Thoracic aorta (tissue), 2 donors: ENCODE measurements at places on chromosomes 1 and 21. TPM values are rescaled to one million over a fixed set of nuclear protein-coding genes. Genes with fewer than 3 reads are reported as not detected.
A peak's percentile ranks its signal among the peaks of the same experiment; 100 is the strongest.

DNA sequence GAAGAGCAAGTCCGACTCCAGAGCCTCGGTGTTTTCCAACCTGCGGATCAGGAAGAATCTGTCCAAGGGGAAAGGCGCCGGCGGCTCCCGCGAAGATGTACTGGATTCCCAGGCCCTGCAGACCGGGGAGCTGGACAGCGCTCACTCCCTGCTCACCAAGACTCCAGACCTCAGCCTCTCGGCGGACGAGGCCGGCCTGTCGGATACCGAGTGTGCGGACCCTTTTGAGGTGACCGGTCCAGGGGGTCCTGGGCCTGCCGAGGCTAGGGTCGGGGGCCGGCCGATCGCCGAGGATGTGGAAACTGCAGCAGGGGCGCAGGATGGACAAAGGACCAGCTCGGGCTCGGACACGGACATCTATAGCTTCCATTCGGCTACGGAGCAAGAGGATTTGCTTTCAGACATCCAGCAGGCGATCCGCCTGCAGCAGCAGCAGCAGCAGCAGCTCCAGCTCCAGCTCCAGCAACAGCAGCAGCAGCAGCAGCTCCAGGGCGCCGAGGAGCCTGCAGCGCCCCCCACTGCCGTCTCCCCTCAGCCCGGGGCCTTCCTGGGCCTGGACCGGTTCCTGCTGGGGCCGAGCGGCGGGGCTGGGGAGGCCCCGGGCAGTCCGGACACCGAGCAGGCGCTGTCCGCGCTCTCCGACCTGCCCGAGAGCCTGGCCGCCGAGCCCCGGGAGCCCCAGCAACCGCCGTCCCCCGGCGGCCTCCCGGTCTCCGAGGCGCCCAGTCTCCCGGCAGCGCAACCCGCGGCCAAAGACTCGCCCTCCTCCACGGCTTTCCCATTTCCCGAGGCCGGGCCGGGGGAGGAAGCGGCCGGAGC lies 827 bp downstream of the FMN2 start:
- H3K4me1 ChIP-seq = no peaks in the 10 kb centered on the region
- H3K27ac ChIP-seq = no peak overlapping the region
- H3K27me3 ChIP-seq = no peaks in the 10 kb centered on the region
- no peak for DNase-seq
- H3K36me3 ChIP-seq = no peaks in the 10 kb centered on the region

- DNase-seq = no peak
- no peak overlapping the region for H3K27ac ChIP-seq
- H3K4me1 ChIP-seq = no peaks in the 10 kb centered on the region
- H3K36me3 ChIP-seq = no peaks in the 10 kb centered on the region
- no peaks in the 10 kb centered on the region for H3K27me3 ChIP-seq
These were observed 1064.4 kb downstream of the NCAM2 start for GRCh38 chr21:22062472-22063139.

- H3K27me3 ChIP-seq = no peaks in the 10 kb centered on the region
- H3K27ac ChIP-seq = no peak overlapping the region
- H3K4me3 ChIP-seq = no peak overlapping the region
These were observed 189.6 kb downstream of the TGFBR3 start for GRCh38 chr1:91696321-91696720.

GRCh38 chr21:24023402-24023801 lies 1583.9 kb downstream of the MRPL39 start:
- H3K36me3 ChIP-seq = no peaks in the 10 kb centered on the region
- H3K4me3 ChIP-seq = no peak overlapping the region
- H3K4me1 ChIP-seq = peaks cover 7% of the 10 kb centered on the region
- no peaks in the 10 kb centered on the region for H3K27me3 ChIP-seq
- no peak for DNase-seq
- no peak overlapping the region for H3K27ac ChIP-seq

- H3K4me3 ChIP-seq = no peak overlapping the region
- no peaks in the 10 kb centered on the region for H3K4me1 ChIP-seq
- H3K27ac ChIP-seq = no peak overlapping the region
- H3K36me3 ChIP-seq = no peaks in the 10 kb centered on the region
- no peaks in the 10 kb centered on the region for H3K27me3 ChIP-seq
These were observed 35.0 kb downstream of the CA6 start for GRCh38 chr1:8980656-8981055.

DNA sequence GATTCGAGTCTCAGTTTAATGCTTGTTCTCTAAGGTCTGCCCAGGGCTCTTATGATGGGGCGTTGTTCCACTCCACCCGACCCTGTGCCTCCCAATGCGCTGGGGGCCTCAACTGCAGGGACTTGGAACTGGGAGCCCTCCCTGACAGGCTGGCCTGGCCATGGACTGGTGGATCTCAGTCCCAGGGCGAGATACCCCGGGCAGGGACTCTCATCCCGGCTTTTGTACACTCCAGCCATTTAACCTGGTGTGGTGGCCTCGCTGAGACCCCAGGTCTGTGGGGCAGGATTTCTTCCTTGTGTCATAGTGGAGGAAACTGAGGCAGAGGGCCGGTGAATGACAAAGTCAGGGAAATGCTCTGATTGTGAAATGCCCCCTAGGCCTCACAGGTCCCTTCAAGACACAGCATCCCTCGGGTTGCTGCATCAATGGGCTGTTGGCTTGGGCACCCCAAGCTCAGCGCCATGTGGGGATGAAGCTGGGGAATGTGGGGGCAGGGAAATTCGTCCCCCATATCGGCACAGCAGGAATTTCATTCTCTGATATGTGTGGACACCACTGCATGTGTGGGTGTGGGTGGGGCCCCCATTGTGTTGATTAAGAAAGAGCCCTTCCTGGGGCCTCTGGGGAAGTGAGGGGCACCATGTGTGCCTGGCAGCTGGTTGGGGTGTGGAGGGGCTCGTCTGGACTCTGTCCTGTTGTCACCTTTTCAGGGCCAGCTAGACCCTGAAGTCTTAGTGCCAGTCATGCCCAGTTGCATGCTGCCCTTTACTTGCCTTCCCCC lies 19.9 kb upstream of the ZNF678 start:
- H3K27me3 ChIP-seq = no peaks in the 10 kb centered on the region
- no peaks in the 10 kb centered on the region for H3K4me1 ChIP-seq
- no peak overlapping the region for H3K27ac ChIP-seq
- H3K36me3 ChIP-seq = no peaks in the 10 kb centered on the region
- no peak for DNase-seq

- peaks cover 49% of the 10 kb centered on the region for H3K4me1 ChIP-seq
- H3K36me3 ChIP-seq = peaks cover 5% of the 10 kb centered on the region
- no peak for DNase-seq
- no peak overlapping the region for H3K4me3 ChIP-seq
- no peaks in the 10 kb centered on the region for H3K27me3 ChIP-seq
These were observed 32.2 kb upstream of the ANGPTL7 start for GRCh38 chr1:11156963-11157362.

DNA sequence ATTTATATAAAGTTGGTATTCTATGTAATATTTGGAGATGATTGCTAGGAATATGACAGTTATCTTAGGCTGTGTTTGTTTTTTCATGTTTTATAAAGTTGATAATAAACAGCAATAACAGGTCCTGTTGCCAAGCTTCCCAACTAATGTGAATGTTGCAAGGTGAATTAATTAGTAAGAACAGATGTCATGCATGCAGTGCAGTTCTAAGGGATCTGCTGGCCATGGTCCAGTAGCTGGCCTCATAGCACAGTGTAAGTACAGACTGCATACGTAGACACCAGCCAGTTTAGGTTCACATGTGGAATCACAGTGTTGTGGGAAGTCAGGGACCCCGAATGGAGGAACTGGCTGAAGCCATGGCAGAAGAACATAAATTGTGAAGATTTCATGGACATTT lies 478.2 kb downstream of the NEGR1 start:
- no peak overlapping the region for H3K4me3 ChIP-seq
- H3K27me3 ChIP-seq = no peaks in the 10 kb centered on the region
- H3K4me1 ChIP-seq = no peaks in the 10 kb centered on the region
- no peak overlapping the region for H3K27ac ChIP-seq
- no peak for DNase-seq

GRCh38 chr1:5914676-5915365 lies 77.4 kb downstream of the NPHP4 start:
- H3K27me3 ChIP-seq = no peaks in the 10 kb centered on the region
- no peak overlapping the region for H3K27ac ChIP-seq
- no peaks in the 10 kb centered on the region for H3K36me3 ChIP-seq
- H3K4me1 ChIP-seq = no peaks in the 10 kb centered on the region

GRCh38 chr1:53628286-53628955 lies 110.5 kb downstream of the GLIS1 start:
- no peak for DNase-seq
- H3K4me3 ChIP-seq = no peak overlapping the region
- no peak overlapping the region for H3K27ac ChIP-seq
- no peaks in the 10 kb centered on the region for H3K36me3 ChIP-seq
- H3K27me3 ChIP-seq = no peaks in the 10 kb centered on the region

- H3K36me3 ChIP-seq = no peaks in the 10 kb centered on the region
- H3K4me1 ChIP-seq = no peaks in the 10 kb centered on the region
- DNase-seq = no peak
- H3K27me3 ChIP-seq = no peaks in the 10 kb centered on the region
- no peak overlapping the region for H3K27ac ChIP-seq
These were observed 95.3 kb upstream of the DISP3 start for GRCh38 chr1:11383553-11384169.

The CFAP74 gene
- total RNA-seq = not detected

DNA sequence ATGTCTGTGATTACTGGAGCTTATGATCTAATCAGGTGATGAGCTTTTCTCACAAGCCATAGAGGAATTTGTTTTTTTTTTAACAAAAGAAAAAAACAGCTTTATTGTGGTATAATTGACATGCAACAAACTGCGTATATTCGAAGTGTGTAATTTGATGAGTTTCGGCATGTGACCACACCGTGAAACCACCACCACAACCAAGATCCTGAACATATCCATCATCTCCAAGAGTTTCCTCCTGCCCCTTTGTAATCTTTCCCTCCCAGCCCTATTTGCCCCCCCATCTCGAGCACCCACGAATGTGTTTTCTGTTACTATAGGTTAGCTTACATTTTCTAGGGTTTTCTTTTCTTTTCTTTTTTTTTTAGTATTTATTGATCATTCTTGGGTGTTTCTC lies 4.7 kb downstream of the PGBD2 start:
- DNase-seq = no peak
- peaks cover 14% of the 10 kb centered on the region for H3K36me3 ChIP-seq
- H3K27ac ChIP-seq = no peak overlapping the region
- no peak overlapping the region for H3K4me3 ChIP-seq
- no peaks in the 10 kb centered on the region for H3K27me3 ChIP-seq
- H3K4me1 ChIP-seq = no peaks in the 10 kb centered on the region

GRCh38 chr1:202540014-202540413 lies 170.2 kb downstream of the SYT2 start:
- peak overlapping the region; percentile 72 for H3K4me3 ChIP-seq
- peaks cover 16% of the 10 kb centered on the region for H3K4me1 ChIP-seq
- H3K36me3 ChIP-seq = no peaks in the 10 kb centered on the region
